Fibroblast of skin of scalp (primary cell): ENCODE measurements at places on chromosomes 7 and 10.

- no peak for DNase-seq
These were observed 51.0 kb downstream of the PTTG1IP2 start for GRCh38 chr7:90520484-90520883.

GRCh38 chr7:101094791-101095375 is 9.6 kb downstream of the TRIM56 start:
- peak; percentile 74 for DNase-seq

DNA sequence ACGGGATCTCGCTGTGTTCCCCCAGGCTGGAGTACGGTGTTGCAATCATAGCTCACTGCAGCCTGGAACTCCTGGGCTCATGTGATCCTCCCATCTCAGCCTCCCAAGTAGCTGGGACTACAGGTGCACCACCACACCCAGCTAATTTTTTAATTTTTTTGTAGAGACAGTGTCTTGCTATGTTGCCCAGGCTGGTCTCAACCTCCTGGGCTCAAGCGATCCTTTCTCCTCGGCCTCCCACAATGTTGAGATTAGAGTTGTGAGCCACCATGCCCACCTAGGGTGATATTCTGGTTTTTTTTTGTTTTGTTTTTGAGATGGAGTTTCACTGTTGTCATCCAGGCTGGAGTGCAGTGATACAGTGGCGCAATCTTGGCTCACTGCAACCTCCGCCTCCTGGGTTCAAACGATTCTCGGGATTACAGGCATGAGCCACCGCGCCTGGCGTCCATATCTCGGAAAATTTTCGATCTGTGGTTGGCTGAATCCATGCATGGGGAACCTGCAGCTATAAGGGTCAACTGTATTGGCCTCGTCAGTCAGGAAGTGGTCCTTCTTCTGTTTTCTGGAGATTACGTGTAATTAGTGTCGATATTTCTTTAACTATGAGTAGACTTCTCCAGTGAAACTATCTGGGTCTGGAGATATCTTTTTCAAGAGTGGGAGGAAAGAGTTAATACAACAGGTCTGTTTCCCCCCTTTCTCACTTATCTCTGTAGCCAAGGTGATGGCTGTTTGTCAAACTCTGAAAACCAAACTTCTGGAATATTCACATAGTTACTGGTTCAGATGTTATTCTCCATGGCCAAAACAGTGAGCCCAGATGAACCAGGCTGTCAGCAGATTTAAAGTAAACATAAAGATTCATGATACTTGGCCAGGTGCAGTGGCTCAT is 21.0 kb upstream of the FIS1 start:
- DNase-seq = no peak

DNA sequence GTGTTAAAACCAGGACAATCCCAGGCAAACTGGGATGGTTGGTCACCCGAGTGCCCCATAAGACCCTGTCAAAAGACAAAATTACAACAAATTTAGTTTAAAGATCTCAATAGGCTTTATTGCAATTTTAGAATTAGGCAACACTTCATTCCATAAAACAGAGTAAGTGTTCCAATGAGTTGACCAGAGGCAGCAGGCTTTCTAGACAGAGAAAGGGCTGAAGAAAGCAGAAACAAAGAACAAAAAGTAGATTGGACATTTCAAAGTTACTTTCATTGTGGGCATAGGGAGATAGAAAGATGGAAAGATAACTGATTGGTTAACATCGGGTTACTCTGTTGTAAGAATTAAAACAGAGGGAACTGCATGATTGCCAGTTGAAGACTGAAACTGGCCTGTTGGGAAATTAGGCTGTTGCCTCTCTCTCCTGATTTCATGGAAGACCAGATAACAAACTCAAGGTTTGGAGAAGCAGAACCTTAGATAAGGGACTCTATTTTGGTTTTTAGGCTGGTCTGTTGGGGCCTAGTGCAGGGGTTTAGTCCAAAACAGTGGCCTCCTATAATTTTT is 36.3 kb downstream of the ENTPD1 start:
- DNase-seq = no peak

DNA sequence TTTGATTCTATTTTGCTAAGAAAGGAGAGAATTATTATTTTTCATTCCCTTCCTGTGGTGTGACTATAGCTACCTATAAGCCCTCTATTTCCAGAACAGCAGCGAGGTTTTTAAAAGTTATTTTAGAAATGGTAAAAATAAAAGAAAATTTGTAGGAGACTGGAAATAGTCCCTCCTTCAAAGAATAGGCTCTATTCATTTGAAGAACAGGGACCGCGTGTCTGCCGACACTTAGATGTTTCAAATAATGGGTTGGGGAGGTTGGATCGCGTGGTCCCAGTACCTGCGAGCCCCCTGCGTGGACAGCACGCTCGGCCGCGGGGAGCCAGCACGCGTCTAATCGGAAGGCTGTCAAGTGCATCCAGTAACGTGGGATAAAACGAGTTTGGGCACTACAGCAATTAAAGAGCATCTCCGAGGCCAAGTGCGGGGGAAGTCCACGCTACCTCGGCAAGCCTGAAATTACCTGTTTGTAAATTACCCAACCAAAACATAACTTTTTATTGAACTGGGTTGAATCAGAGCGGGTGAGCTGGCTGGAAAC is 1.0 kb downstream of the CACNA2D1 start:
- no peak for DNase-seq

GRCh38 chr10:117441361-117441760 is 66.1 kb upstream of the PDZD8 start:
- DNase-seq = no peak

- DNase-seq = peak; percentile 47
These were observed 13.9 kb upstream of the ABCC2 start for GRCh38 chr10:99768556-99768955.

- DNase-seq = no peak
These were observed 342.7 kb upstream of the KLF6 start for GRCh38 chr10:4127518-4128315.

GRCh38 chr7:81003326-81003725 is 84.5 kb upstream of the SEMA3C start:
- no peak for DNase-seq

DNA sequence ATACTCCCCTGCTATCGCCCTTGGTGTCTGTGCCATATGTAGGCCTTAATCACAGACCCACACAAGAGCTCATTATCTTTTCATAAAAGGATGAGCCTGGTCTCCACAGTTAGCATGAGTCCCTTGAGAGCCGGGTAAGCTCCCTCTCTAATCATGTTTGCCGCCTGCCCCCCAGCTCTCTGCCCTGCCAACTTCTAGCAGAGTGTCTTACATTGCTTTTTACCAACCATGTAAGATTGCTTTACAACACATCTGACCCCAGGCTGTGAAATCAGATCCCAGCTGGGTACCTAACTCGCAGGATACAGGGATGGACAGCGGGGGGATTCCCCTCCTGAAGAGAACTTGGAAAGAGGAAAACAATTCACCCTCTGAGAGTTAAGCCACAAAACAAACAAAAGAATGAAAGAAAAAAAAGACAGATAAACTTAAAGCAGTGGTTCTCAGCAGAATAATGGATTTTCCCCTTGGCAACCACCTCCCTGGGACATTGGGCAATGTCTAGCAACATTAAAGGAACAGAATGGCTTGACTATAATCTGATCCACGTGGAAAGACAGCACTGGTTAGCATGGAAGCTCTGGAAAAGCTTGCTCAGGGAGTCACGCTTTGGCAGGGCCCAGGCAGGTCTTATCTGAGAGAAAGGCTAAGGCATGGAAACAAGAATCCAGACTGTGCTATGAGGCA is 39.4 kb upstream of the ATOH7 start:
- no peak for DNase-seq

GRCh38 chr7:101598422-101598985 is 30.6 kb downstream of the MYL10 start:
- DNase-seq = no peak

- no peak for DNase-seq
These were observed 23.6 kb upstream of the ADCYAP1R1 start for GRCh38 chr7:31028417-31028992.

DNA sequence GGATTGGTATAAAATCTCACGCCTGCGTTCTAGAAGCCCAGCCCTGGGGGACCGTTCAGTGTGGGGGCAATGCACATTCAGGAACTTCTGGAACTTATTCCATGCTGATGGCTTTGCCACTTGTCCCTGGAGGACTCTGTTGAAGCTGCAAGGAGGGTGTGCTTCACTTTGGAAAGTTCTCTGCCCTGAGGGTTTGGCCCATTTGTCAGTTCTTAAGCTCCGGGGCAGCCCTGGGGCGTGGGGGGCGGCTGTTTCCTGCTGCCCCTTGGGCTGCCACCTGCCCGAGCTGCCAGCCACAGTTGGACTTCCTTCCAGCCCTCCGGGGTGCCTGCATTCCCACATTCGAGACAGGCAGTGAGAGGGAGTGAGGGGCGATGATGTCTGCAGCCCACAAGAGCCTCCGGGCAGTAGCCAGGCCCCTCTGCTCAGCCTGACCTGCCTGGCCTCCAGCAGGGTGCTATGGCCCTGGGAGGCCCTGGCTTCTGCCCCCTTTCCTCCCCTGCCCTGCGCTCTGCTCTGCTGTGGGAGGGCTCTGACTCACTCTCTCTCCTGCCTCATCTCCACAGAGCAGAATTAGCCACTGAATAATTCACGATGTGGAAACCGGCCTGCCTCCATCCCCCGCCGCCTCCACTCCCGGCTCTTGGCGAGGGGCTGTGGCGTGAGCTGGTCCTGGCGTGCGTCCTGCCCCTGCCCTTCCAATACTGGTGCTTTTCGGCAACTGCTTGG is 1.9 kb downstream of the TTYH3 start:
- peak; percentile 88 for DNase-seq

DNA sequence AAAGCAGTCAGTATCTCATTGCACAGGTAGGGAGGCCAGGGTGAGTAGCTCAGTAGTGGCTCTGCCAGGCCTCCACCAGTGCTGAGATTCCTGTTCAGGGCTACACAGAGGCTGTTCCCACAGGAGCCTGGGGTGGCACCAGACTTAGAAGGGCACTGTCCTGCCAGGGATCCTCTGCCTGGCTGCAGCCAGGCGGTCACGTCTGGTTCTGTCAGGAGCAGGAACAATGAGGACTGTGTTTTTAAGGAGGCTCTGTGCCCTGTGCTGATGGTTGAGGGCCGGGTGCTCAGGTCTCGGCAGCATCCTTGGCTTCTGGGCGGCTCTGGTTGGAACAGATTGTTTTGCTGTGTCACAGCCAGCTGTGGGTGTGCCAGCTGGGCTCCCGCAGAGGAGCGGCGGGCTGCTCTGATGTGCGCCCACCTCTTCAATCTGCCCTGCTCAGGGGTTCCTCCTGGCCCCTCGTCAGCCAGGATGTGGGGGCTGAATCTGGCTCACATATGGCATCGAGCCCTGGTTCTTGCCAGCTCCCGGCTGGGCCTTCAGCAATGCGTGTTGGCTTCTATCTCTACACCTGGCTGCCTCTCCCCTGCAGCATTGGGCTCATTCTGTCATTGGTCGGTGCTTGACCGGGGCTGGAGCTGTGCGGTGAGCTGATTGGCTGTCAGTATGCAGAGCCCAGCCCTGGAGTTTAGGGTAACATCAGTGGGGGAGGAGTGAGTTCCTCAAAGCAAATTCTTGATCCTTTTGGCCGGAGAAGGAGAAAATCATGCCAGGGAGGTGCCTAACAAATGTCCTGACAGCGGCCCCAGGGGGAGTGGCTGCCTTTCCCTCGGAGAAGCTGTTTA is 41.2 kb downstream of the TACR2 start:
- no peak for DNase-seq

- DNase-seq = no peak
These were observed at the start of gene NPC1L1 for GRCh38 chr7:44541028-44541869. TSS of gene NPC1L1 (minus strand) at chr7:44541330. CDS start at chr7:44541259, 71 bp downstream.

DNA sequence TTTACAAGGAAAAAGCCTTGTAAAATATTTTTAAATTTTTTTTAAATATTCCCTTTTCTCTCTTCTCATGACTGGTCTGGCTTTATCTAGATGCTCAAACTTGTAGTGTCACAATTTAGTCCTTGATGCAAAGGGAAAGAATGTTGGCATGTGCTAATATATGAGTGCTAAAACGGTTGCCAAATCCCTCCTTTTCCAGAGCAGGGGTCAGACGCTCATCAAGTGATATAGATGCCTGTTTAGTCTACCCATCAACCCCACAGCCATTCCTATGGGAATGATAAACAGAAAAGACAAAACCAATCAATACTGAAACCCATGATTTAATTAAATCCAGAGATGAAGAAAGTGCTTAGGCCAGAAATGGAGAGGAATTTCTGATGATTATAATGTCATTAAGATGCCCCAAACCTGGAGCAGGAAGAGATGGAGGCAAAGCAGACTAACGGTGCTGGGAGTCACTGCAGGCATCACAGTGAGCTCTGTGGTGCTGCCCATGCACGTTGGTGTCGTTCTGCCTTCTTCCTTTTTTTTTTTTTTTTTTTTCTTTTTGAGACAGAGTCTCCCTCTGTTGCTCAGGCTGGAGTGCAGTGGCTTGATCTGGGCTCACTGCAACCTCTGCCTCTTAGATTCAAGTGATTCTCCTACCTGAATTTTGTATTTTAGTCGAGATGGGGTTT is 210.1 kb upstream of the STK17A start:
- DNase-seq = peak; percentile 43
